ENCODE measurements at places on chromosomes 12 and 14.

GRCh38 chr12:113612793-113613192 is 141.1 kb upstream of the LHX5 start:
- no peak for DNase-seq

- DNase-seq, result no peak
Observed at GRCh38 chr14:29035134-29035533, 268.5 kb downstream of the FOXG1 start.

GRCh38 chr14:104953896-104954656 is 24.1 kb downstream of the AHNAK2 start:
- no peak for DNase-seq

DNA sequence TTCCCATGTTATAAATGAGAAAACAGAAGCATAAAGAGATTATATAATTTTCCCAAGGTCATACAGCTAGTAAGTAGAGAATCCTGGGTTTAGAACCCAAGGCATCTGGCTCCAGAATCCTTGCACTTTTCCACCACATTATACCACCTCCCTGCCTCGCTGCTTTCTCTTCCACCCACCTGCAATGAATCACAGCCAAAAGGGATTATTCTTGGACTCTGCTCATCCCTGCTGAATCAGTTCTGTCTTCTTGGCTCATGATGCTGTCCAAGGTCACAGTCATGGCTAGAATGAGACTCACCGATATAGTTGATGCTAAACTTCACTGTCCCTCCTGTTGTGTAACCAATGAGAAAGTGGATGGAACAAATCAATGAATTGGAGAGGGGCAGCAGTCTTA is 356.6 kb downstream of the FUT8 start:
- peak; percentile 1 for DNase-seq

GRCh38 chr12:110135806-110136205 is 11.6 kb downstream of the IFT81 start:
- no peak for DNase-seq

- DNase-seq, result no peak
Observed at GRCh38 chr12:124233846-124234640, 60.9 kb upstream of the RFLNA start.

GRCh38 chr12:121145221-121145620 is 12.5 kb downstream of the P2RX7 start:
- no peak for DNase-seq

DNA sequence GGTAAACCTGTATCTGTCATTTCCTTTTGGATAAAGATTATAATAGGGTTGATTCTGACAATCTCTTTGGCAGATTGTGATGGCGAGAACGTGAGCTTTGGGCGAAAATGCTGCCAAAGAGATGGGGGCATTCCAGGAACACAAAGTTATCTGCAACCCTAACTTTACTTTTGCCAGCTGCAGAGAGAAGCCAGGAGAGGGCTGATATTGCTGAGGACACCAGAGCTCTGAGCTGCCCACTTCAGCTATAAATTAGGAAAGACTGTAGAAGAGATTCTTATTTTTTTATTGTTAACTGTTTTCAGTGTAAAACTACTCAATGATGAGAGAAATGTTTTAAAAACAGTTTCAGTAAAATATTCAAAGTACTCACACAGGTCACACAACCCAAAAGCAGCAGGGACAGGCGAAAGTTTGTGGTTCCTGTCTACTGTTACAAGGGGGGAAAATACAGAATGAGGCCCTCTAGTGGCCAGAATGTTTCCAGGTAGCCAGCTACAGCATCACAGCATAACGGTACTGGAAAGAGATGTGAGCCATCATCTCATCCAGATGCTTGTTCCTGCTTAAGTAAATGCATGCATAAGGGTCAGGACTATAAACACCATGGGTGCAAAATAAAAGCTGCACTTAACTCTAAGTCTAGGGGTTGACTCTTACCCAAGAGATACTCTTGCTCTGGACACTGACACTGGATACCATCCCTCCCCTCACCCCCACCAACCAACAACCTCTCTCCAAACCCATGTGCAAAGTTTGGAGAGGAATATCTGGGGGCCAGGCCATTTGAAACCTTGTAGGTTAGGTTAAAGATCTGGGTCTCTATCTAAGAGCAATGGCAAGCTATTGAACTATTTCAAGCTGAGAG is 498.4 kb downstream of the RMST start:
- DNase-seq, result peak; percentile 62

DNA sequence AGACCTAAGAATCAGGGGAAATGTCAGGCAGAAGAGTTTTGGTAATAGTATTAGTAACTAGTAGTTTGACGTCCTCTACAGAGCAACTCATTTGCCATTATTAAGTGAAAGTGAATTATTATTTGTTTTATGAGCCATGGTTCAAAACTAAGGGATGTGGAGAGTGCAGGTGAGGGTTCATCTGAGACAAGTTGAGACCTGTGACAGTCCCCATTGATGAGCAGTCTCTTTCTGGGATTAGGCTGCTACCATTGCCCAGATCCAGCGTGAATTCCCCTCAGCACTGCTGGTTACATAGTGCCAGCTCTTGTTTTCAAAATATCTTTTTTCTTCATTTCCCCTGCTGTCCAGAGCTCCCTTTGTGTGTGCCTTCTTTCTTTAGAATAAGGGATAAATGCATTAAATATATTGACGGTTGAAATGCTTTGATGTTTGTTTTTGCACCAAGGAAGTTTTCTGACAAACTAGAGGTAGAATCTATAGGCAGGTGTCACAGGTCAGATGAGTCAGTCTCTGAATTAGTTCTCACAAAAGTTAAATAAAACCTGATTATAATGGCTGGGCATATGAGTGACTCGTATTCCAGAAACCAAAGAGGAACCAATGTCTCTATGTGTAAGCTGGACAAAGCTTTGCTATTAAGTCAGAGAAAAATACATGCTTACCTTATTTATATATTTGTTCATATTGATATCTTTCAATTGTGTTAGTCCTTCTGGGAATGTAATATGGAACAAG is 381.4 kb downstream of the TMEM117 start:
- DNase-seq, result no peak

DNA sequence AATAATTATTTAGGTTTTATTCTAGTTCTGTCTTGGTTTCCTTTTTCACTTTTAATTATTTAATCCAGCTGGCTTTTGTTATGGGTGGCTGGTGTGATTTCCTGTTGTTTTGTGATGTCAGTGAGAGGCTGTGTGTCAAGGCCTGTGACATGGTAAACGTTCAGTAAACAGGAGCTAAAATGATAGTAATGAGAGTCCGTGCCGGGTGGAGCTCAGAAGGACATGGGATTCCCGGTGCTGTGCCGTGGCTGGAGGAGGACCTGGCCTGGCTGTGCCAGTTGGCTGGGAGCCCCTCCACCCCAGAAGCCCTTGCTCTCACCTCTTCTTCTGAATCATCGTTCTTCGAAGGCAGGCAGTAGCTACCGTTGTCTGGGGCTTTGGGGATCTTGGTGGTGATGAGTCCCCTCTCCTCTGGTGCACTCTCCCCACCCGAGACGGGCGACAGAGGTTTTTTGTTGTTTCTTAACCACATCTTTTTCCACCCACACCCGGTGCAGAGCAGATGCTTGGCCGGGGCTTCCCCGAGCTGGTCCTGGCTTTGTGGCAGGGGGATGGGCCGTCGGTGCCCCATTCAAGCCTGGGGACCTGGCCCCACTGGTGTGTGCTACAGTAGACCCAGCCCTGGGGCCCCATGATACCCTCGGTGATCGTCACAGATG is 29.1 kb downstream of the SH2B3 start:
- no peak for DNase-seq

DNA sequence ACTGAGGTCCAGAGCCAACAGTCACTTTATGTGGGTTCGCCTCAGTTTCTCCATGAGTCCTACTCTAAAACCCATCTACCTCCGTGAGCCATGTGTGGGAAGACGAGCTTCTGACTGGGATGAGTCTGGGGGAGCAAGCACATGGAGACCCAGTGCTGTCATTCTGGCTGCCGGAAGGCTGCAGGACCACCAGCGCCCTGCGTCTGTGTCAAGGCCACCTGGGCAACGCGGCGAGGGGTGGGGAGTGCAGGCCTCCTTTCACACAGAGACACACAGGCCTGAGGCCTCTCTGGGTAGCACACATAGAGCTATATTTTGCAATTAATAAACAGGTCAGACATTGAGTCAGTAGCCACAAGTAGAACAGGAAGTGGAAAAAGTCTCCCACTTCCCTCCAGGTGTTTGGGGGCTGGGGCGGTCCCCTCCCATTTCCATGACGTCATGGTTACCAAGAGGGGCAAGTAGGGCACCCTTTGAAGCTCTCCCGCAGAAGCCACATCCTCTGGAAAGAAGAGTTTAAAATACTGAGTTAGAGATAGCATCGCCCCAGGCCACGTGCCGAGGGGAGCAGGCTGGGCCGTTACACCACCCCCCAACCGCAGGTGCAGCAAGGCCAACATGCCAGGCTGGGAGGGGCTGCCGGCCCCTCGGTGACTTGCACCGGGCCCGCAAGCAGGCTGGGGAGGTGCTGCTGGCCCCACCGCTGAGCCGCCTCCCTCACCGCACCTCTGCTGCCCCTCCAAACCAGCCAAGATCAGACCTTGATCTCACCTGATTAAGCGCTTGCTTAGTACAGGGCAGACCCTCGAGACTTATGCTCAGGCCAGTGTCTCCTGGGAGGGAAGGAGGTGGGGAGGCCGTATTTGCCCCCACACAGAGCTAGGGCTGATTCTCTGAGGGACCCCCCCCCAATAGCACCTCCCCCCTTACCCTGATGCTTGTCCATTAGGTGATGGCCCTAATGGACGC is 32.7 kb downstream of the DAD1 start:
- DNase-seq, result no peak

GRCh38 chr14:34147461-34147860 is 196.6 kb upstream of the EGLN3 start:
- no peak for DNase-seq

DNA sequence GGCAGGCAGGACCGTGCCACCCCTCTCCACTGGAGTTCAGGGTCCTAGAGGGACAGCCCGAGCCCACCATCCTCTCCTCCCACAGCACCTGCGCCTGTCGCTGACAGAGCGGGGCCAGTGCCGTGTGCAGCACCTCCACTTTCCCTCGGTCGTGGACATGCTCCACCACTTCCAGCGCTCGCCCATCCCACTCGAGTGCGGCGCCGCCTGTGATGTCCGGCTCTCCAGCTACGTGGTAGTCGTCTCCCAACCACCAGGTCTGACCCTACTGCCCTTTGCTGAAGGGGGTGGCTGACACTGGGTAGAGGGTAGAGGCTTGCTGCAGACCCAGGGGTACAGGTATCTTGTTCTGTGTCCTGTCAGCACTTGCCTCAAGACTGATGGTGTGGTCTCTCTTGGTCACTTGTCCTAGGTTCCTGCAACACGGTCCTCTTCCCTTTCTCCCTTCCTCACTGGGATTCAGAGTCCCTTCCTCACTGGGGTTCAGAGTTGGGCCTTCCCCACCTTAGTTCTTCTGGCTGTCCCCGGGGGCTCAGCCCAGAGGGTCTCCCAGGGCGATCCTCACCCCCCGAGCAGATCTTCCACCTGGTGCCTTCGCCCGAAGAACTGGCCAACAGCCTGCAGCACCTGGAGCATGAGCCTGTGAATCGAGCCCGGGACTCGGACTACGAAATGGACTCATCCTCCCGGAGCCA is 42.0 kb downstream of the SH2B3 start:
- no peak for DNase-seq

GRCh38 chr12:111056618-111057521 is 136.5 kb upstream of the MYL2 start:
- no peak for DNase-seq

- peak; percentile 64 for DNase-seq
Observed at GRCh38 chr12:106840243-106840642, 65.8 kb downstream of the RIC8B start.

DNA sequence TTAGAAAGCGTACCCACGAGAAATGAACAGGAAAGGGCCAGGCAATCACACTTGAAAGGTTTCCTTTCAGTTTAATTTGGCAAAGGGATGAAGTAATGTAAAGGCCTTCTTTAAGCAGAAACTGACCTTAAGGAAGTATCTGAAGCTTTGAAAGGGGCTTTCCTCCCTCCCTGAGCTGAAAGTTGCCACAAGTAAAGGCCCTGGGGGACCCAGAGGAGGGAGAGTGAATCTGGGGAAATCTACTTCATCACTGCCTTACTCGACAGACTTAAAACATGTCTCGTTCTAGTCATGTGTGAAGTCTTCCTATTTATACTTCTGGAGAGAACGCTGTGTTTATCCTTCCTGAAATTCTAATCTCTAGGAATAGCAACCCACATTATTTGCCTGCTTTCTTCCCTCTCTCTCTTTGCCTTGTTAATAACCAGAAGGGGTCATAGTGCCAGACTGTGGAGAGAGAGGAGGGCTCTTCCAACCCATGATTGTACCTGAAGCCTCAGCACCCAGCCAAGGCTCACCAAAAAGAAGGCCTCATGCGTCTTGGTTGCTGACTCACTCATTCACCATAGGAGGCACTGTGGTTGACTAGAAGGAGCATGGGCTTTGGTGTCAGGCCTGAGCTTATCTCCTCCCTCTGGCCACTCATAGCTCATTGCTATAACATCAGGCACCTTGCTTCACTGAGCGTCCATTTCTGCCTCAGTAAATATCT is 10.2 kb upstream of the GPX2 start:
- peak; percentile 12 for DNase-seq

DNA sequence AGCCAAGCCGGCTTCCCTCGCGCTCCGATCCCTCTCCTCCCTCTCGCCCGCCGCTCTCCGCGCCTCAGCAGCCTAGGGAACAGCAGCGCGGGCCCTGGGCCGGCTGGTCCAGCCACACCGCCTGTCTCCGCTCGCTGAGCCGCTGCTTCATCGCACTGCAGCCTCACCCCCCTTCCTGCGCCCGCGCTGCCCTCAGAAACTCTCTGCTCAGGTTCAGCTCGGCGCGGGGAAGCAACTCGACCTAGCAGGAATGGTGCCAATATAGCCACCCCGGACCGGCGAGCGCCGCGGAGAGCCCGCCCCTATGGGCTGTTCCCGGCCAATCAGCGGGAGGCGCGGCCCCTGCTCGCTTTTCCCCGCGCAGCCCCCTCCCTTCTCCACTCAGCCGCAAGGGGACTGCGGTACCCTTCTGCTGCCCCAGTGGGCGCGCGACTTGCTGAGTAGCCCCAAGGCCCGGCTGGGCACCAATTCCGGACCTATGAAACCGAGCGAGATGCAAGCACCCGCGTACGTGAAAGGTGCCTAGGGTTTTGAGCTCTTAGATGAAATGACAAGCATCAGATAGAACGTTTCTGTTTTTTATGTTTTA is at the start of gene ADAMTS20:
TSS of gene ADAMTS20 (minus strand) at position 233 of the 589 bp plus-strand sequence. CDS start 282 bp downstream, outside the sequence.
- DNase-seq, result peak; percentile 90

- DNase-seq, result no peak
Observed at GRCh38 chr12:94555687-94556086, 94.7 kb downstream of the TMCC3 start.

GRCh38 chr14:95222870-95223398 is 65.6 kb upstream of the DICER1 start:
- no peak for DNase-seq

DNA sequence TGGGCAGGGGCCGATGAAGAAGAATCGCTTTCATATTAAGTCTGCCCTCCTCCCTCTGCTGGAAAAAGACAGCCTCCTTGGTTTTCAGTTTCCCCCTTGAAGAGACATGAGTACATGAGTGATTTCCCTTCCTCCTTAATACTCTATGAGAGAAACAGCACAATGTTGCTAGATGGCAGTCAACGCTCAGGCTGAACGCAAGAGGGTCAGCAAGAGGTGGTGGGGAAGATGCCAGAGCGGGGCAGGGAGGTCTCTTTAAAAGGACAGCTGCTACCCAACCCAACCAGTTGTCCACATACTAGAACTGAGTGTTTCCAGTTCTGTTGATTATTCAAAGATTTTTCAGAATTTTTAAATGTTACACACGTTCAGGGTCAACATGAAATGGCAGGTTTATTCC is 22.8 kb downstream of the CRACR2A start:
- DNase-seq, result no peak

- no peak for DNase-seq
Observed at GRCh38 chr12:53205747-53206419, 1.2 kb downstream of the ITGB7 start.

GRCh38 chr12:68117661-68118060 is 41.9 kb downstream of the IFNG start:
- DNase-seq, result no peak

GRCh38 chr12:3882896-3883564 is 9.8 kb upstream of the PARP11 start:
- DNase-seq, result peak; percentile 65

Measured in NCI-H82 (cell line).